Fibroblast of skin of left biceps (primary cell): ENCODE measurements at places on chromosomes 7 and 10.

DNA sequence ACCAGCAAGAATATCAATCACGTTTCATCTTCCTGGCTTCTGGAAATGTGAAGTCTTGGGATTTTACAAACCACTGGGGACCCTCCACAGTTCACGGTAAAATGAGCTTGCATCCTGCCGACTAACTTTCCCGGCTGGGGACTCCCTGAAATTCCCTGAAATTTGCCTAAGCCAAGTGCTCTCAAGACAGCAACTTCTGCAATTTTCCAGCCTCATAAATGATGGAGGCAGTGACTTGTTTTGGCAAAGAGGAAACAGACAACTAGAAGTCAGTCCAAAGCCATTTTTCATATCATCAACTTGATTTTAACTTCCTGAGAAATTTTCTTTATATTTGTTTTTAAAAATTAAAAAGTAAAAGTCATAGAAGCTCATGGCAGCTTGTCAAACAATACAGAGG, 212.3 kb downstream of the FANK1 start:
- DNase-seq = no peak

GRCh38 chr7:156167417-156167807, 355.1 kb upstream of the SHH start:
- DNase-seq = no peak

- no peak for DNase-seq
Observed at GRCh38 chr7:87628780-87629569, 777 bp downstream of the RUNDC3B start.

GRCh38 chr7:99005776-99006175, 127.4 kb downstream of the TRRAP start:
- no peak for DNase-seq

DNA sequence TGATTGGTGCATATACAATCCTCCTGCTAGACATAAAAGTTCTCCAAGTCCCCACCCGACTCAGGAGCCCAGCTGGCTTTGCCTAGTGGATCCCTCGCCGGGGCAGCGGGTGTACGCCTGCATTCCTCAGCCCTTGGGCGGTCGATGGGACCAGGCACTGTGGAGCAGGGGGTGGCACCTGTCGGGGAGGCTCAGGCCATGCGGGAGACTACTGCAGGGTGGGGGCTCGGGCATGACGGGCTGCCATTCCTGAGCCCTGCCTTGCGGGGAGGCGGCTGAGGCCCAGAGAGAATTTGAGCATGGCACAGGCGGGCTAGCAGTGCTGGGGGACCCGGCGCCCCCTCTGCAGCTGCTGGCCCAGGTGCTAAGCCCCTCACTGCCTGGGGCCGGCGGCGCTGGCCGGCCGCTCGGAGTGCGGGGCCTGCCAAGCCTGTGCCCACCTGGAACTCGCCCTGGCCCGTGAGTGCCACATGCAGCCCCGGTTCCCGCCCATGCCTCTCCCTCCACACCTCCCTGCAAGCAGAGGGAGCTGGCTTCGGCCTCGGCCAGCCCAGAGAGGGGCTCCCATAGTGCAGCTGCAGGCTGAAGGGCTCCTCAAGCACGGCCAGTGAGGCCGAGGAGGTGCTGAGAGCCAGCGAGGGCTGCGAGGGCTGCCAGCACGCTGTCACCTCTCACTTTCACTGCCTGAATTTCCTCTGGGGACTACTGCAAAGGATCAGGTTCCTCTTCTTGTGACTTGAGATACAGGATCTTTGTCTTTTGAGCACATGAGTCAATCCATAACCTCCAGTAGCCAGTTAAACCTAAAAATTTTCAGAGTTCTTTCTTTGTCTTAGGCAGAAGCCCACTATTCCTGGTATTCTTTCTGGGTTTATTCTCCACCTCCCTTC, 25.1 kb upstream of the ELOVL3 start:
- DNase-seq = no peak

GRCh38 chr10:71868192-71868697, 17.2 kb upstream of the PSAP start:
- DNase-seq = no peak

DNA sequence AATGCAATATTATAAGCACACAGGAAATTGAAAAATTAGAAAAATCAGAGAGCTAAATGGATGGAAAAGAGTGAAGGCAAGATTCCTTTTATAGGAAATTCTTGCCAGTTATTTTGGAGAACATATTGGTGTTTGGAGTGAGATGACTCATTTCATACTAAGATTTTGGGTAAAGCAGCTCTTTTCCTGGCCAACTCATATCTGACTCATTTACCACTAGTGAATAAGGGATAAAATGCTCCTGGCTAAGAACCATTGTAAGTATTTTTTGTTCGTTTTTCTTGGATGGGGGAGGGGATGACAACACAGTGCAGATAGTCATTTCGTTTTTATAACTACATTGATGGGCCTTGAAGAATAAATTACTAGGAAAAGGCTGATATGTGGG, 139.3 kb downstream of the TWIST1 start:
- peak; percentile 94 for DNase-seq

DNA sequence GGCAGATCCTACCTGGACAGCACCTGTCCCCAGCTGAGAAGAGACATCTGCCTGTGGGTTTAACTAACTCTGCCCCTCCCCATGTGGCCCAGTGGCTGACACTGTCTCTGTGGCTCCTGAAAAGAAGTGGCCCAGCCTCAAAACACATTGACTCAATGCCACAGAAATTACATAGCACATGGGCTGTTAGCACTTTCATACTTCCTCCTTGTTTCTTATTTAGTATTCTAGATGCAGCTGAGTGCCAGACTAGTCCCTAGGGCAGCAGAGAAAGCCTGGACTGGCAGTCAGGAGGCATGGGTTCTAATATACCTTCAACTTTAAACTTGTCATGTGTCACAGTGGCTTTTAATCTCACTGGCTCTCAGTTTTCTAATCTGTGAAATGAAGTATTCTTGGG, 171.0 kb downstream of the TRIL start:
- DNase-seq = no peak

DNA sequence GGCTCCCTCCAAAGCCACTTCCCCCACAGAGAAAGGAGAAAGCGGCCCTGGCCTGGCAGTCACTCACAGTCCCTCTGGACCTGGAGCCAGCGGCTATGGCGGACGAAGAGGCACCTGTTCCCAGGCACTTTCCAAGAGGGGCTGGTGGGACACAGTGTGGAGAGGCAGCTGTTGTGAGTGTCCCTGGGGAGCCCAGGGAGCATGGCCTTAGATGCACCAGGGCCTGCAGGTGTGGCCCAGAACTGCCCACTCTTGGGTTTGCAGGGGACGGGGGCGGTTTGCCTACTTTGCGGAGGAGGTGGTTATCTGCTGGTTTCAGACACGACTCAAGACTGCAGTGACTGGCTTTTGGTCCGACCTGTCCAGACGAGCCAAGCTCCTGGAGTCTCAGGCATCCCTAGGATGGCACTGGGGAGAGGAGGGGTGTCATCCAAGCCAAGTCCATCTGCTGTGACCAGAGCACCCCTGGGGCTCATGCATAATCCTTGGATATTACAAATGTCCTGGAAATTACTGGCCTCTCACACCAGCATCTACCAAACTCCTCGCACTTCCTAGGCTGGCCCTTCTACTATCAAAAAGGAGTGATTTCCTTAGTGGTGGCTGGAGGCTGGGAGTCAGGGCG, 18.4 kb downstream of the CTBP2 start:
- DNase-seq = no peak

DNA sequence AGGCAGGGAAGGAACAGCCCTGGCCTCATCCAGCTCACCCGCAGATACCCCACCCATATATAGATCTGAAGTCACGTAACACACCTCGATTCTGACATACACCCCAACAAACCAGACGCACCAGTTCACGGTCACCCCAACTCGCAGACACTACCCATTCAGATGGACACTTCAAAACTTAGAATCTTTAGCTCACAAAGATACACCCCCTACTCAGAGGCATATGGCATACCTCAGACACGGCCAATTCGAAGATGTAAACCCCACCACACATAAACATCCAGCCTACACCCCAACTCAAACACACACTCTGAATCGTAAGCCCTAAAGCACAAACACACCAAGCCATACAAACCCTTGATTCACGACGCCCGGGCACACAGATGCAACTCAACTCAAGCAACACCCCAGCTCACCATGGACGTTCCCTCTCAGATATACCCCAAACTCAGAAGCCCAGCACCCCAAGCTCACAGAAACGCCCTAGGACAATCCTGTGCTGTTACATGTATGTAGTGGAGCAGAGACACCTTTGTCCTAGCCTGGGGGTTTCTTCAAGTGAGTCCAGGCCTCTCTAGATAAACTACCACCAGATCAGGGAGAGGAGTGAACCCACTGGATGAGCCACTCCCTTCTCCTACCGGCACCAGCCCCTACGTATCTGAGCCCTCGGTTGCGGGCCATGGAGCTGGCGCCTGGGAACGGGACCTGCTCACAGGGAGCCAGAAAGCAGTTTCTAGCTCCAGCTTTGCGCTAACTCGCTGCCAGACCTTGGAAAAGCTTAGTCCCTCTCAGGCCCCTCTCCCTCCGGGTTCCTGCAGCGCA, 8.8 kb downstream of the PSD start:
- DNase-seq = no peak

DNA sequence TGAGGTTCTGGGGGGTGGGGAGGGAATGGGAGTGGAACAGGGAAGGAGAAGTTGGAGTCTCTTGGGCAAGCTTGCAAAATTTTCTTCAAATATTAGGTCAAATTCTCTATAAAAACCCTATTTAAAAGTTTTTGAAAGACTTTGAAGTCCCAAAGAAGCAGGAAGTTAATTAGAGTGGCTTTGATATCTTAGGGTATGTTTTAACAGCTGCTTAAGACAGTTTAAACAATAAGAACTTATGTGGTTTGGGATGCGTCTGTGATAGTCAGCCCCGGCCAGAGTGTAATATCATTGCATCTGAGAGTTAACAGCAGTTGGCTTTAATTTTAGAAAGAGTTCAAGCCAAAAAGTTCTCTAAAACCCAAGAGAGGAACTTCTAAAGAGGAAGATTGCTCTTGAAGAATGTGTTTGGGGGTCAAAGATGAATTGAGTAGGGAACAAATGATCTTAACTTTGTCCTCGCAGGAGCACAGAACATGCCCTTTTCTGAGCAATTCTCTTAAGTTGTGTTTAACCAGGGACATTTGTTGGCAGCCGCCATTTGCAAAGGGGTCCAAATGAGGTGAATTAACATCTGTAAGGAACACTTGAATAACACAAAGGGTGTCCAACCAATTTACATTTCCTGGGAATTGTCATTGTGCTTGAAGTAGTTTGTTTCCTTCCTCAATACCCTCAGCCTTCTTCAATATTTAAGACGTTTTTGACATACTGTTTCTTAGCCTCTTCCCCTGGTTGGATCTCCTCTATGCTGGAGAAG, 182.4 kb downstream of the PTEN start:
- DNase-seq = no peak

DNA sequence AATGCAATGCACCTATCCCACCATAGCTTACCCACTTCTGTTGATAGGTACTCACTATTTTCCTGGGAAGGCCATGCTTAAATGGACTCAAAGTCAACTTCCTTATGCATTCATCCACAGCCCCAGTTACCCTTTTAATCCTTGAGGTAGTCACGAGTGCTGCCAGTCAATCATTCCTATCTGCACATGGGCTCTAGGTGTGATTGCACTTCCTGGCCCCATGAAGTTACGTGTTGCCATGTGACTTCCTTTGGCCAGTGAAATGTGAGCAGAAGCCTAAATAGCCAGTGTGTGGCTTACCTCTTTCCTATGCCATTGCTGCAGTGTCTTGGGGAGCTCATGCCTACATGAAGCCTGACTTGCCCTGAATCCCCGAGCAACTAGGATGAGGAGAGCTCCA, 23.5 kb upstream of the EIF5AL1 start:
- no peak for DNase-seq

DNA sequence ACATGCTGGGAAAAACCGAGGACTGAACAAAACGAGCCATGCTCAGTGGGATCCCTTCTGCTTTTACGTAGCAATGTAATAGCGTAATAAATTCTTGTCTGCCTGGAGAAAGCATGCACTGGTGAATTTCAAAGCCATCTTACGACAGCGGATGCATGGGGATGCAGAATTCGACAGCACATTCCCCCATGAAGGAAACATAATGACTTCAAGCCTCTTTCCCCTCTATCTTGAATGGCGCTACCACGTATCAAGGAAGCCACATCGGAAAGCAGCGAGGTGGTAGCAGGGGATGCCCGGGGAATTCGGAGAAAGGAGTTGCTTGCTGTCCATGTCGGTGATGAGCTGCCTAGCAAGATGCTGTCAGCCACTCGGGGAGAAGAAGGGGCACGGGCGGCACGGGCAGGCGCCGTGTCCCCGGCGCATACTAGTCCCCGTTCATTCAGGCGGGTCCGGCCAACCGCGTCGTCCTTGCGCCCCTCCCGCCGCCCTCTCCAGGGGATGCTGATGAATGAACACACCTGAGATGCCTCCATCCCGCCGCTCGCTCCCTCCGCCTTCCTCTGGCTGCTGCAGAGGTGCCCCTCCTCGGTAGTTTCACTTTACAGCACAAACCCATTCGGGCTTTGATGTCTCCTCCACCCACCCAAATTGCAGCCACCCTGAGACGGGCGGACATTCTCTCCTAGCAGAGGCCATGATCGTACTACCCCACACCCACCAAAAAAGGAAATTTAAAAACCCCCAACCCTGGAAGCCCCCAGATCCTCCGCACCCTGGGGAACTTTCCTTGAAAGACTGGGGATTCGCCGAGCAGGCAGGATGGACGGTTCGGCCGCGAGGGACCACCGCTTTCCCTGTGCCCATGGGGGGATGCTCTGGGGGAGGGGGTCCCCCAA, 644 bp downstream of the SORBS1 start:
- DNase-seq = no peak

DNA sequence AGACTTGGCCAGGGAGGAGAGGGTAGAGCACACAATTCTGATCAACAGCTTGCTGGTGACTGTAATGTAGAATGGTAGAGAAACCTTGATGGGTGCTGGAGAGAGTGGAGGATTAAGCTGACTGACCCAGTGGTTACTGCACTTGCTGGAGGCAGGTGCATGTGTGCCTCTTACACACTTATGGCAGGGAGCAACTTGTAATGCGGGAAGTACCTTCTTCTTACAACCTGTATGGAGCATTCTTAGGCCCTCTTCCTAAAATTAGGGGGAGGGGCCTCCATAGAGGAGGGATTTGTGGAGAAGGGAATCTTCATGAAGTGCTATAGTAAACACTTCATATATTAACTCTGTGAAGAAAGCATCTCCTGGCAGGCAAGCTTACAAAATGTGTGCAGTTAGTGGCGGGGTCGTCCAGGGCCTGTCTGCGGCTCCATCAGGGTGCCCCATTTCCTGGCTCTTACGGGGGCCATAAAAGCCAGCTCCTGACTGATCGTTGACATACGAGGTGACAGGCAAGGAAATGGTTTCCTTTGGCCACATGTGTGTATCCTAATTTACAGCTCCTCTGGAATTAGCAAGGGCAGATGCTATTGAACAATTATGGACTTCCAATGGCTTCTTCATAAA, 113.5 kb downstream of the RTKN2 start:
- no peak for DNase-seq

DNA sequence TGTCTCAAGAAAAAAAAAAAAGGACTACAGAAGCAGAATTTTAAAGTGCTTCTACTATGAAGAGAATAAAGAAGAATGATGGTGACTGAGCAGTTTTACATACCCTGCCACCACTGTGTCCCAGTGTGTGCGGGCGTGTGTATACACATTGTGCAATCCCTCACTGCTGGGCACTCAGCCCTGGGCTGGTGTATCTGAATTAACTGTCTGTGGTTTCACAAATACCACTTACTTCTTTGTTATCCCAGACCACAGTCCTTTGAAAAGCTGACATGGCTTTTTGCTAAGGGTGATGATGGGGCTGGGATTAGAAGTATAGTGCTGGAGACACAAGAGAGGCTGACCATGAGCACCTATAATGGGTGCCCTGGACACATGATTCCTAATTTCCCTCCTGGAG, 21.1 kb upstream of the TRPV6 start:
- DNase-seq = no peak
